ENCODE measurements at places on chromosomes 7 and 10.

DNA sequence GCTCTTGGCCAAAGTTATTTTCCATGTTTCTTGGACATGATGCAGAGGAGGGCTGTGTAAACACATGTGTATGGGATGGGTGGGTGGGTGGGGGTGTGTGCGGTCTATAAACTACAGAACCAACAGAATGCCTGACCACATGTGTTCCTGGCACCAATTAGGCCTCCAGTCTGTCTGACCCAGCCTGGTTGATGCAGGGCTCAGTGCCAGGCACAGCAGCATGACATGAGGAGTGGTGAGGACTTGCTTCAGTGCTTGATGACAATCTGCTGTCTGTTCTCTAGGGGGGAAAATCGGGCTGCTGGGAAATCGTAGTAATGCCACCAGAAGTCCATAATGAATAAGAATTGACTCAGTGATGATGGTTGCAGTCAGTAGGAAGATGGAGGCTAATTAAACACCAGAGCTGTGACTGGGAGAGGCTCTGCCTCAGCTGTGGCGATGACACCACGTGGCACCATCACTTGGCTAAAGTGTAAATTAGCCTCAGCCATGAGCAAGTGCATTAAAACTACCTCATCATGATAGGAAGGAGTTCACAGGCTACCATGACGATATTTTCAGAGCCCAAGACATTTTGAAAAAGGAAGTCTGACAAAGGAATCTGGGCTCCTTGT is 260.1 kb upstream of the PODXL start:
- DNase-seq = no peak

DNA sequence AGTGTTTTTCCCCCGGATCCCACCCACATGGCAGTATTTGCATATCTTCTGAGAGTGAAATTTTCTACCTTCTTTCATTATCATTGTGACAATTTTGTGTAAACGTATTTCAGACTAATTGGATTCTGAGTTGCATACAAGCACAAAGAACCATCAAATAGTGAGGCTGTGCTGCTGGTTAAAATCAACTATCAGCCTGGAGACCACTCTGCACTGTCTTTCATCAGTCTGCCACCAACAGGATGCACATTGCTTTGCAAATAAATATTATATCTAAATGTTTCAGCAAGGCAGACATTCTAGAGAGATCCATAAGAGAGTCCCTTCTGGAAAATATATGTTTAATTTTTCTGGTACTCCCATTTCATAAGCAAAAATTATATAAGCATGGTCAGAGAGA is 851.8 kb downstream of the XPNPEP1 start:
- no peak for DNase-seq

DNA sequence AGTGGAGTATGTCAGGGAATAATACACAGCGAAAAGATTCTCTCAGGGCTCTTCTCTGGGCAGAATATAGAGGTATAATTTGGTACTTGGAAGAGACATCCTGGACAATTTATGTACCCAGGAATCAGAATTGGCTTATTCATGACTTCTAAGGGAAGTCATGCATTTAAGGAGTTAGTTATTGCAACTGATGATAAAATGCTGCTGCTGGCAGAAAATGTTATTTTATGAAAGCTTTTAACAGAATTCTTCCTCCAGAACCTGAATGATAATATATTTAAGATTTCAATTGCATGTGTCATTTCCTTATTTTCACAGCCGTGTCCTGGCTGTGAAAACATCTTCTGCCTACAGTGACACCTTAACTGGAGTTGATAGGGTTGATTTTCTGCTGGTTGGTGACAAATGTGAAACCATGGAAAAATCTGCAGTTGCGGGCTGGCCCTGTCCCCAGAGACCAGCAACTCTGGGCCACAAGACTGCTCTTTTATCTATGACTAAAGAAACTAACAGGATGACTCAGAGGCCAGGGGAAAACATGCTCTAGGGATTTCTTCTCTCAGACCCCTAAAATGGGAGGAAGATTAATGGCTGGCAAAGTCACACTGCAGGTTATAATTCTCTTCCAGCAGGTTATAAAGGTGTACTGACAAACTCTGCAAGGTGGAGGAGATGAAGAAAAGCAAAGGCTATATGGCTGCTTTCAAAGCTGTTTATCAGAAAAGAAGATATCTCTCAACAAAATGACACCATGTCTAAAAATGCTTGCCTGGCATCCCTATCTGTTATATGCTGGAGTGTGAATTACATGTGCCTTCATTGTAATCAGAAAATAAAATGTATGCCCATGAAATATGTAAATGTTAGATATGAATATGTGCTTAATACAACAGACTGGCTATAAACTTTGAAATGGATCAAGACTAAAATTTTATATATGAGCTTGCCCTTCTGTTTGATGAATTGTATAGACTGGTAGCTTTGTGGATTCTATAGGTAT is 12.1 kb upstream of the TRUB1 start:
- DNase-seq = no peak

DNA sequence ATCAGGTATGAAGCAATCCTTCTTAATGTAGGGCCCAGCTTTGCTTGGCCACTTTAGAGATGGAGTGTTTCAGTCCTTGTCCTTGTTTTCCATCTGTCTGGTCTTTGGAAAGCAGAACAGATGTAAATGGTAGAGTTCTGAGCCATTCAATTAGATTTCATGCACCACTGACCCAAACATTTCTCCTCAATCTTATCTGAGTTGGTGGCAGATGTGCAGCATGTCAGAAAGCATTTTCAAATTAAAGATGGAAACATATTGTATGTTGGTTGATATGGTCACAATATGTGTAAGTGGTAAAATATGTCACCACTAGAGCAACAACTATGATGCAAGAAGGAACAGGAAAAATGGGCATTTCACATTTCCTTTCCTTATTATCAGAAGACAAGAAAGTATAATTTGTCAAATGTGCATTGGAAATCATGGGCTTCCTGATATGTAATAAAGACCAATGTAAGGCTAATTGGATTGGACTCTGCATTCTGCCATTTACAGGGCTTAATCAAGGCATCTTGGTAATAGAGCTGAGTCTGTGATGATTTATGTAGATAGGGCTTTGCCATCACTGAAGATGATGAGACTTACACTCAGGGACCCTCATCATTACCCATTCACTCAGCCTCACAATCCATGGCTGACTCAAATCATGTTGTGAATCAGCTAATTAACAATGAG is 750.7 kb downstream of the NRG3 start:
- DNase-seq = no peak

DNA sequence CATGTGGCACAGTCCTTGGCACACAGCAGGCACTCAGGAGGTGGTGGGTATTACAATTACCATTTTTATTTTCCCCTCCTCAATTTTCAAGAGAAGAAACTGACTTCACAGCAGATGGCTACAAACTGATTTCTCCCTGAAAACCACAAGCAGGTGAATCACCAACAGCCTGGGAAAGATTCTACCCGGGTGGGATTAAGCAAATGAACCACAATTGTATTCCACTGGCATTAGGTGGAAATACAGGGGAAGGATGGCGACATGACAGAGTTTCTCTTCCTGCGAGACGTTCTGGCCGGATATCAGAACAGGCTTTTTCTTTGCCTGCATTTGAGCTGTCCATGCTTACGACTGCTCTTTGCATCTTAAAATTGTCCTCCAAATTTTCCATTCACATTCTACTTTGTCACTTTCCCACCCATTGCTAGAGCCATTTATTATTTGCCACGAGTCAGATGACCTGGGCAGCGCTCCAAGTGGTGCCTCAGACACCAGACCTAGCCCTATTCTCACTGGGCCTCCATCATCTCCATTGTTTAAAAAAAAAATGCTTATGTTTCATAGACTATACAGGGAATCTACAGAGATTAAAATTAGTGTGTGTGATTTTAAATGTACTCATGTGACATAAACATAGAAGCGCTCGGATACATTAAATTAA is 4.6 kb downstream of the DENND11 start:
- no peak for DNase-seq

GRCh38 chr7:136020556-136020955 is 43.4 kb upstream of the MTPN start:
- DNase-seq = no peak

- no peak for DNase-seq
Measured at GRCh38 chr10:3850999-3851937, 66.3 kb upstream of the KLF6 start.

DNA sequence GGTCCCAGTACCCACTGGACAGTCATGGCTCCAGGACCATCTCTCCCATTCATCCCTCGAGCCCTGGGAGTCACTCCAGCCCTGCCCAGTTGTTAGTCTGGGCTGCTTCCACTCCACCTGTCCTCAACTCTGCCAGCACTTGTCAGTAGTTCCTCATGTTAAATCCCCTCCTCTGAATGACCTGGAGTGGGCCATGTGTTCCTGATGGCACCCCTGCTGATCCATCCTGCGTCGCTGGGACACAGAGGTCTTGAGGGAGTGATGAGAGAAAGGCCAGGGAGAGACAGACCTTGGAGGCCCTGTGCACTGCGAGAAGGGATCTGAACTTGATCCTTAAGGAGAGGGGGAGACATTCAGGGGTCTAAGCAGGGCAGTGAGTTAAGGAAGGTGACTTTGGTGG is 174.9 kb downstream of the GRID1 start:
- no peak for DNase-seq

DNA sequence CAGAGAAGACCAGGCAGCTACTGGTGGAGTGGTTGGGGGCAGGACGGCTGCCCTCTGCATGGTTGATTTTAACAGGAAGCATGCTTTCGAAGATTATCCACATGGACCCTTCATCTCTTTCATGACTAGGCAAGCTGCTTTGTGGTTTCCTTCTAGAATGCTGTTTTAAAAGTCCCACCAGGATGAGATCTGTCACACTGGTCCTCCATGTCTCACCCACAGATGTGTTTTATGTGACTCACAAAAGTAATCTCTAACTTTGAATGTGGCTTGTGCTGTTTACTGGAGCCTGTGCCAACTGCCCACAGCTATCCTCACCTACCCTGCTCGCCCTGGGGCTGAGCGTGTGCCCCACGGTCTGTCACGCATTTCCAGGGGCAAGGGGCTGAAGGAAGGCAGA is 188.8 kb downstream of the GFRA1 start:
- DNase-seq = no peak

- no peak for DNase-seq
Measured at GRCh38 chr7:3835109-3835508, 534.1 kb downstream of the SDK1 start.

DNA sequence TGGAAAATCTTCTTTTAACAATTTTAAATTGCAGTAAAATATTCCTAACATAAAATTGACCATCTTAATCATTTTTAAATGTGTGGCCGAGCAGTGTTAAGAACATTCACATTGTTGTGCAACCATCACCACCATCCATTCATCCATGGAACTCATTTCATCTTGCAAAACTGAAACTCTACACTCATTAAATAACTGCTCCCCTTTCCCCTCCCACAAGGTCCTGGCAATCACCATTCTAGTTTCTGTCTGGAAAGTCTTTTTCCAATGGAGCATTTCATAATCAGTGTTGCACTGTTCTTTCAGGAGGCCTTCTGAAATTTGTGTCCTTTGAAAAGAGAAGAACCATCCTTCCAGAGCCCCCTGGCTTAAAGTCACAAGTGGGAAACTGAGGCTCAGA is 233.1 kb downstream of the PLXNA4 start:
- no peak for DNase-seq

- DNase-seq = no peak
Measured at GRCh38 chr10:118742032-118742431, 12.7 kb downstream of the CACUL1 start.

DNA sequence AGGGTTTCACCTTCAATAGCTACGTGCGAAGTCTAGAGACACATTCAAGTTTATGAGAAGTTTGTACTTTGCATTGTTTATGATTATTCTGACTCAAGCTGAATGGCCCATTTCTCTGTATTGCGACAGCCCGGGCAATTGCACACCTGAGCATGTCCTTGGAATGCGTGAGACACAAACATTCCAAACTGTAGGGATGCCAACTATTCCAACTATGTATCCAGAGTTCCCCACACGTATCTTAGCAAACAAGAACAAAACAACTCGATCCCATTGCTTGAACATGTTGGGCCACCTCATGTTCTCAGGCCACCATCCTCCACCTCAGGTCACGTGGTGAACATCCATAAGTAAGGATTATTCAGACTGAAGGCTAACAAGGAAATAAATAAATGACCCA is 51.4 kb upstream of the EGFR start:
- DNase-seq = no peak

GRCh38 chr10:17652585-17652984 is 8.6 kb downstream of the STAM start:
- no peak for DNase-seq

DNA sequence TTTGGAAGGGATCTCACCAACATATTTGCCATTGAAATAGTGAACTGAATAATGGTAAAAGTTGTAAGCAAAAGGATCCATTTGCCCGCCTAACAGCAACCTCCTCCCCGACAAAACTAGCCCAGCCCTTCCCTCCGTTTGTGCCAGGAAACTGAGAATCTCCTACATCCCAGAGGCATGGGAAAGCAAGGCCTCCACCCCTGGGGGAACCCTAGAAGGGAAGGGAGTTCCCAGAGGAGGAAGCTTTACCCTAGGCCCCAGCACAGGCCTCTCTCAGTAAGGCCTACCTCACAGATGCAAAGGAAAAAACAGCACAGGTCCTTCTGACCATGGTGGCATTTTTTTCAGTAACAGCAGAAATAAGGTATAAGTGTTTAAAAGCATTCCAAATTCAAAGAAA is 229.7 kb downstream of the ELMO1 start:
- DNase-seq = no peak

GRCh38 chr7:139886899-139887298 is 57.8 kb downstream of the TBXAS1 start:
- no peak for DNase-seq

DNA sequence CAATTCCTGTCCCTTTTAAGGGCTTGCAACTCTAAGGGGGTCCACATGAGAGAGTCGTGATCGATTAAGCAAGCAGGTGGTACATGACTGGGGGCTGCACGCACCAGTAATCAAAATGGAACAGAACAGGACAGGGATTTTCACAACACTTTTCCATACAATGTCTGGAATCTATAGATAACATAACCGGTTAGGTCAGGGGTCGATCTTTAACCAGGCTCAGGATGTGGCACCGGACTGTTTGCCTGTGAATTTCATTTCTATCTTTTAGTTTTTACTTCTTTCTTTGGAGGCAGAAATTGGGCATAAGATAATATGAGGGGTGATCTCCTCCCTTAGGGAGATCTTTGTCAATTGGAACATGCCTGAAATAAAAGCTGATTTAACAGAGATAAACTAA is 370.1 kb downstream of the IPMK start:
- no peak for DNase-seq

DNA sequence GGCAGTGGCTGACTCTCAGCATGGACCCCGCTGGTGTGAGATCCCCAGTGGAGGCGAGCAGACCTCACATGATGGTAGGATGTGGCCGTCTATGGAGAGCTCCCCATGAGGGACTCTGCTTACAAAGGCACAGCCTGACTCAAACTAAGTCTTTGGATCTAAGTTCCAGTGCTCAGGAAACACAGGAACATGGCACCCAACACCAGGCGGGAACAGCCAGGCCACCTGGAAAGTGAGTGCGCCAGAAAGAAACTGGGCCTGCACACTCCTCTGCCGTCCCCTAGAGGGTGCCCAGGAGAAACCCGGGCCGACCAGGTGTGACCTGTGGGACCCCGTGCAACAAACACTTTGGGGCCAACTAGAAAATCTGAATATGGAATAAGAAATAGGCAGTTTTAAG is 10.0 kb downstream of the PITRM1 start:
- no peak for DNase-seq
